NCI-H1417 treated with DMSO at 0.1 percent for 48 hours (cell line): ENCODE measurements at places on chromosomes 3 and 15.

DNA sequence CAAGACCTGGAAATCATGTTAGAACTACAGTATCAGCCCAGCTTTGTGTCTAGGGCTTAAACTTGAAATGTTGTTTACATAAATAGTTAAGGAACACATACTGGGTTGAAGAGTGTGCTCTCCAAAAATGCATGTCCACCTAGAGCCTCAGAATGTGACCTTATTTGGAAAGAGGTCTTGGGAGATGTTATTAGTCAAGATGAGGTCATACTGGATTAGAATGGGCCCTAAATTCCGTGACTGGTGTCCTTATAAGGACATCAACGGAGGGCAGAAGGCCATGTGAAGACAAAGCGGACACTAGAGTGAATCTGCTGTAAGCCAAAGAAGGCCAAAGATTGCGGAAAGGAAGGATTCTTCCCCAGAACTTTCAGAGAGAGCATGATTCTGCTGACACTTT lies 759.2 kb upstream of the CFAP20DC start:
- no peak for DNase-seq

- DNase-seq, result no peak
Measured at GRCh38 chr15:77790481-77790880, 157.8 kb upstream of the LINGO1 start.

DNA sequence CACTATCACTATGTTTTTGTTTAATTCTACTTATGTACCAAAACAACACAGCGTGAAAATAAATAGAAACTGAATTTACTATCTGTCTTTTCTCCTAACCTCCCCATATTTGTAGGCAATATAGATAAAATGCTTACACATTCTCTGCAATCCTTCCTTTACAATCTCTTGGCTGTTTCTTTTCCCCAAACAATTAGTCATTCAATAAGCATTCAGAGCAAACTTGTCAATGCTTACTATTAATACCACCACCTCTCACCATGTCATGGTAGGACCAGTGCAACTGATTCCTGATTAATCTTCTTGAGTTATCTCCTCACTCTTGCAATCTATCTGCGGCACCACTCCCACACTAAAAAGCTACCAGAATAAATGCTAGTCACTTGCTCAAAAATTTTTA lies 74.0 kb upstream of the TTBK2 start:
- DNase-seq, result no peak

DNA sequence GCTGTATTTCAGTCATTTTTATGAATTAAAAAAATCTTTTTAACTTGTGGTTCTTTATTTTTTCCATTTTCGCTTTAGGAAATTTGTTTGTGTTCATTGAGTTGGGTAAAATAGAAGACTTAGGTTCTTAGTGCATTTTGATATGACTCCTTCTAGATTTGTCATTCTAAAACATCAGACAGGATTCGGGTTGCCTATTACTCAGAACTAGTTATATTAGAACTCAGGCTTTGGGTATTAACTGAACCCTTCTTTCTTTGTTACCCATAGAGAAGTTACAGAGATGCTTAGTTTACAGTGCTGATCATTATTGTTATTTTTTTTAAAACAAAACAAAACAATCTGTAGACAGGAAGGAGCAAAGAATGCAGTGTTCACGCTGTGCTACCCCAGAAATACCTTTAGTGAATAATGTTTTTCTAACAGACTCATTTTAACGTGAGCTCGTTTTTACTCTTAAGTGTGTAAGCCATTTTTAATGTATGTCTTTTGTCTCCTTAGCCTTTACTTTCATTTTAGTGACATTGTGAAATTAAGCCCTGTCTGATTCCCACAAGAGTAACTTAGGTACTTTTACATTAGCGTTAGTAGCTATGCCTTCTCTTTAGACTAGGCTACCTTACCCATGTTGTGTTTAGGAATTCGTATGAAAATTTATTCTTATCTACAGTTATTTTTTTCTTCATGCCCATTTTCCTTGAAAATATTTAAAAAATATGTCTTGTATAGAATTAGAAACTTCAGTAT lies 53.4 kb downstream of the CMC1 start:
- DNase-seq, result no peak

- no peak for DNase-seq
Measured at GRCh38 chr3:170476291-170476690, 57.6 kb downstream of the CLDN11 start.

DNA sequence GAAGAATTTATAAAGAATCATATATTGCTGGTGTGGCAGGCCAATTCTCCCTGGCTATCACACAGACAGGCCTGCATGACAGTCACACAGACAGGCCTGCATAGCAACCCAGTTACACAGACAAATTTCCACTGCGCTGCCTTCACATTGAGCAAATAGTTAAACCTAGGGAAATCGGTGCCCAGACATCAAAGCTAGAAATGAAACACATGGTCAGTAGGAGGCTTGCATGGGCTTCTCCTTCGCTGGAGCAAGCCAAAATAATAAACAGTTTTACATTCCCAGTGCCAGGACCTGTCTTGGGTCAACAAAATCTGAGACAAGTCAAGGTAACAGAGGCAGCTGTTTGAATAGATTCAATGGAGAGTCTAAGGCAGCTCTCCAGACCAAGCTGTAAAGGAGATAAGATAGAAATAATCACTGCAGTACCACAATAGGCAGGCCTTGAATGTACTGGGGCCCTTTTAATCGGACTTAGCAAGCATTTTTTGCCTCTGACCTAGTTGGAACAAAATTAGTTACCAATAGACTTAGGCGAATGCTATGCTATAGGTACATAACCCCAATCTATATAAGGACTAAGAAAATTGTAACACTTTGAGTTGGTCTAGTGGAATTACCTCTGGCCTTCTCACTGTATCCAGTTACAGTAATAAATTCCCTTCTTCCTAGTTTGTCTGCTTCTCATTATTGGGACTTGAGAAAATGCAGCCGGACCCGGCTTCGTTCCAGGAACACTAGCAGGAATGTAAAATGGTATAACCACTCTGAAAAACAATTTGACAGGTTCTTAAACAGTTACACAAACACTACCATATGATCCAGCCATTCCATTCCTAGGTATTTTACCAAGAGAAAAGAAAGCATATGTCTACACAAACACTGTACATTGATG lies 274.7 kb upstream of the UBE2E2 start:
- no peak for DNase-seq

DNA sequence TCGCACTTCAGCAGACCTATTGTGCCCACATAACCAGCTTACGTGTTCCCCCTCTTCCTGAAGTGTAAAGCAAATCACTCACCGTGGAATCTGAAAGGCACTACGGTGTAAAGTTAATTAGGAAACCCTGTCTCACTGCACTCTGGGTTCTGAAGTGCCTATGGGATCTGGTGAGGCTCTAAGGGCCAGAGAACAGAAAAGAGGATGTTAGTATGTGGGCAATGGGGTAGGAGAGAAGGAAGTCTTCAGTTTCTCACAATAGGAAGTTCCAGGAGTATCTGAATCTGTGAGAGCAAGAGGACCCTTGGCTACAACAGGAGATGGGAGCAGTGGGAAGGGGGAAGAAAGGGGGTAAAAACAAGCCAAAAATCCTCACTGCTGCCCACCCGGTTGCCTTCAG lies 71.4 kb downstream of the ITGB5 start:
- DNase-seq, result no peak

- no peak for DNase-seq
Measured at GRCh38 chr3:146037697-146038096, 123.3 kb downstream of the PLOD2 start.

DNA sequence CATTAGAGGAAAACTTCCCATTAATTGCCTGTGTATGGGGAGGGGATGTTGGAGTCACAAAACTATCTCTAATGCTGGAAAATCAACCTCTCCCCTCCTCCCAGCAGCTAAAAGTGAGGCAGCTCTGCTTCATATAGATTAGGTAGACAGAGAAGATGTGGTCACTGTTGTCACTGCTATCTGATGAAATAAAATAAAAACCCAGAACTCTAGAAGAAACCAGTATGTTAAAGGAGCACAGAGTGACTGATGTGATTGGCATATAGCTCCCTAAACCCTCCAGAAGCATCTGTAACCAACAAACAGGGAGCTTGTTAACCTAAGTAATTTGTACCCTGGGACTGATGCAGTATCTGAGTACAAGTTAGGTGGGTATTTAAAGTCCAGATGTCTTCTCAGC lies 211.9 kb upstream of the TRIM42 start:
- no peak for DNase-seq

DNA sequence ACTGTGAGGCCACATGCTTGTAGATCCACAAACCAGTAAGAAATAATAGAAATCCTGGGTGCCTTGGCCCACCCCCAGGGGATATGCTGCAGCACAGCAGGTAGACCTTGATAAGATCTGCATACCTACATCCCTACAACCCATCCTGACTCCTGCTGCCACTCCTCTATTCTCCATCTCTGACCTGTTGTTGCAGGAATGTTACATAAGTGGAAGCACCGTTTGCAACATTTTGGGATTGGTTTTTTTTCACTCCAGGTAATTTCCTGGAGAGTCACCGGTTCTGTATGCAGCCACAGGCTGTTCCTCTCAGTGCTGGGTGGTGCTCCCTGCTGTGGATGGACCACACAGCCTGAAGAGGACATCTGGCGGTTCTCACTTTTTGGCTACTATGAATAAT lies 16.1 kb upstream of the CSPG5 start:
- no peak for DNase-seq

DNA sequence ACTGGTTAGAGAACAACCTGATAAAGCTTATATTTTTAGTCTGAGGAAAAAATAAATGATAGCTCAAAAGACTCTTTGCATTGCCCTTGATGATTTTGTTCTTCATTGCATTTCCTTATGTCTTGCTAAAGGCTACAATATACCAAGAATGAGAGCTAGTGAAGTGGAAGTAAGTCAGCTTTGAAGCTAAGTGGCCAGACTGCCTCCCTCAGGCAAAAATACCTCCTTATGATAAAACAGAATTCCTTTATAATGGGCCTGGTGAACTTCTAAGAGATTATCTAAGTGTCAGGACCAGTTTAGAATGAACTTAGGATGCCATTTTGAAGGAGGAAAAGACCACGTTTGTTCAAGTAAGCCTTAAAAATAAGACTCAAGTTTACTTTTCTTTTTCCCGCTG lies 678.4 kb downstream of the ROBO2 start:
- no peak for DNase-seq

GRCh38 chr15:57419335-57419734 lies 43.0 kb downstream of the CGNL1 start:
- DNase-seq, result no peak

DNA sequence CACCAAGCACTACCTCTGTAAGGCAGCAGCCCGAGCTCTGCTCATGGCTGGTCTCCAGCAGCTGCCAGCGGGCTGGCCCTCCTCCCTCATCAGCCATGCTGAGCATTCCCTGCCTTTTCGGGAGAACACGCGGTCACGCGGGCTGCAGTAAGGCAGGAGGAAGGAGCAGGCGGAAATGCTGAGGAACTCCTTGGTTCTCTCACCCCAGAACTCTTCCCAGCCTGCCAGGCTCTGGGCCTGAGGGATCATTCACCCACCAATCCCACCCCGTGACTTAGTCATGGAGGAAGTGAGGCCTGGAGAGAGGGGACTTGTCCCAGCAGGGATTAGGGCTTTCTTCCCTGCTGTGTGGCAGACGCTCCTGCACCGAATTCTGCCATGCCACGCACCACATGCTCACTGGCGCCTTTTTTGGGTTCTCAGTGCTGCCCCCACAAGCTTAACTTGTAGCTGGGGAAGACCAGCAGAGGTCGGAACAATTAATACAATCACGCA lies 42.9 kb upstream of the RPL32 start:
- DNase-seq, result no peak

DNA sequence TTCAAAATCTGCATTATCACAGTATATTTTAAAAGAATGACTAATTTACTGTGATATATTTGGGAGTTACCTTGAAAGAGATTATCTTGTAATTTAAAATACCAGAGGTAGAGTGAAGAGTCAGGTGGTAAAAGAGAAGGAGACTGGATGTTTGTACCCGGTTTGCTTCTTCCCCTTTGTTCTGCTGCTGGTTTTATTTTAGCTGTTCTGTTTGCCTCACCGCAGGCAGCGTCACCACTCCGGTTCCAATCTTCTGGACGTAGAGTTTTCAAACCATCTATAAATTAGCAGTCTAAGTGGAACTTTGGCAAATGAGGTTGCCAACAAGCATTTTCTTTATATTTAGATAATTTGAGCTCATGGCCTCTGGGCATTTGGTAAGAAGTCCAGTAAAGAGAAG lies 38.2 kb downstream of the PPARG start:
- no peak for DNase-seq

GRCh38 chr3:134462331-134462941 lies 23.3 kb downstream of the ANAPC13 start:
- no peak for DNase-seq

- DNase-seq, result no peak
Measured at GRCh38 chr3:155517903-155518302, 224.4 kb upstream of the STRIT1 start.

DNA sequence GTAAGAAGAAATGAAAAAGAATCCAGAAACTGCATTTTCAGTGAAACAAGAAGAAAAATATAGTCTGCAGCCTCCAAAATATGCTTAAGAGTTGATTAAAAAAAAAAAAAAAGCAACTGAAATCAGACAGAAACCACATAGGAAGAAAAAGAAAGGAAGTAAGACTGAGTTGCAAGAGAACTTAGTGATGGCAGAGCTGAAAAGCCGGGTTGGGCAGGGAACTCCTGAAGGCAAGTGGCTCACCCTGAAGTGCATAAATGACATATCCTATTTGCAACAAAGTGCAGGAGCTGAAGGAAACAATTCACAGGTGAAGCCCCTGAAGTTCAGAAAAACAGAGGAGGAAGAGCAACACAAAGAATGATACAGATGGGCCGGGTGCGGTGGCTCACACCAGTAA lies 108.8 kb upstream of the SLC25A36 start:
- DNase-seq, result no peak

DNA sequence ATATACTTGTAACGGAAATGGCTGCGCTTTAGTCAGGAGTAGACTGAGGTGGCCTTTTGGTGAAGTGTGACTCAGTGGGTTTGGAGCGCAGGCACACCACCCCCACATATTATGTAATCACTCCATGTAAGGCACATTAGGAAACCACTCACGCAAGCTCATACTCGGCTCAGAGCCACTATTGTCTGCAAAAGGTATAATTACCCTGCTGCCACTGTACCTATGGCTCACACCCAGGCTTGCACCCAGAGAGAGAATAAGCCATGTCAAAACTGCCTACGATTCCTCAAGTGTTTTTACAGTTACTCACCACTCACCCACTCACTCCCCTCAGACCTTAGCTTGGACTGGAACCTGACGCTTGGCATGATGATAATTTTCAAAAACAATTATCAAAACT lies 611.9 kb upstream of the CCDC54 start:
- no peak for DNase-seq

DNA sequence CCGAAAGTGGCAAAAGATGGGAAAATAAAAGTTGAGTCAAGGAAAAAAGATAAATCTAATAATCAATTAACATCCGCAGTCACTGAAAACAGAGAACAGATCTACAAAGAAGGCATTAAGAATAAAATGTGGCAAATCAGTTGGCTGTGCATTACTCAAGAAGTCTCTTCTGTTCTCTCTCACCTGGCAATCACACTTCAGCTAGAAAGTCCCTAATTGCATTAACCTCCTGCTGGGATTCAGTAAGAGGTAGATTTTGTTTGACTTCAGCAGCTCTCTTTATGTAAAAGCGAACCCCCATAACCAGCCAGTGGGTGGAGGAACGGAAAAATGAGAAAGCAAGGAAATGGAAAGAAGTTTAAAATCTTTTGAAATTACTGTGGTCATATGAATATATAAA lies 94.7 kb upstream of the PLXND1 start:
- no peak for DNase-seq
